Hindlimb muscle (tissue), 1 donor: ENCODE measurements at places on chromosomes 5 and 9.

- DNase-seq = no peak
Observed at GRCh38 chr5:95178046-95178651, 106.7 kb downstream of the MCTP1 start.

DNA sequence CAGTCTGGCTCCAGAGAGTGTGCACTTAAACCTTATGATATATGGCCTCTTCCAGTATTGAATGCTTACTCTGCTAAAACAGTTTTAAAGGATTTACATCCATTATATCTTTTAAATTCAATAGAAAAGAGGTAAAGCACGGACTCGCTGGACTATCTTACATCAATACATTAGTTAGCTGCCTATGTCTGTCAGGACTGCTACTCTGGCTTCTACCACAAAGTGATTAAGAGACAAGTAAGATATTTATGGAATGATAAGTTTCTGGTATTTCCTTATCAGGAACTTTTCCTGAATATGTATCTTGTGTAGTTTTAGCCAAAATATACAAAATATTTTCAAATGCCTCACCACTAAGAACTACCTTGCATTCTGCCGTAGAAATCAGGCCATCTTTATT is 295.1 kb downstream of the ISL1 start:
- DNase-seq = no peak

DNA sequence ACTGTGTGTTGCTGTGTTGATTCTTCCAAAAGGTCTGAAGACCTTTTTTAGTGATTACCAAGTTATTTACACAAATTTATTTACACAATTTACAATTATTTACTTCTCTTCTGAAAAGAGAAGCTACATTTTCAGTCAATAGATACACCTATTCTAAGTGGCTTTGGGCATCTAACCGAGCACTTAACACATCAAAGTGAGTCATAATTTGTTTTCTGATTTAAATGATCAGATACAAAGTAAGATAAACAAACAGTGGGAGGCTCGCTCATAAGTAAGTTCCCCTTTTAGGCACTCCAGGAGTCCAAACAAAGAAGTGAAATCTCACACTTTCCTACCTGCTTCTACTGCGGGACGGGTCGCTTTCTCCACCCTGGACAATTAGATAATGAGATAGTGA is 90.2 kb downstream of the APBA1 start:
- DNase-seq = no peak

GRCh38 chr9:127979333-127980059 is 1.3 kb downstream of the EEIG1 start:
- no peak for DNase-seq

DNA sequence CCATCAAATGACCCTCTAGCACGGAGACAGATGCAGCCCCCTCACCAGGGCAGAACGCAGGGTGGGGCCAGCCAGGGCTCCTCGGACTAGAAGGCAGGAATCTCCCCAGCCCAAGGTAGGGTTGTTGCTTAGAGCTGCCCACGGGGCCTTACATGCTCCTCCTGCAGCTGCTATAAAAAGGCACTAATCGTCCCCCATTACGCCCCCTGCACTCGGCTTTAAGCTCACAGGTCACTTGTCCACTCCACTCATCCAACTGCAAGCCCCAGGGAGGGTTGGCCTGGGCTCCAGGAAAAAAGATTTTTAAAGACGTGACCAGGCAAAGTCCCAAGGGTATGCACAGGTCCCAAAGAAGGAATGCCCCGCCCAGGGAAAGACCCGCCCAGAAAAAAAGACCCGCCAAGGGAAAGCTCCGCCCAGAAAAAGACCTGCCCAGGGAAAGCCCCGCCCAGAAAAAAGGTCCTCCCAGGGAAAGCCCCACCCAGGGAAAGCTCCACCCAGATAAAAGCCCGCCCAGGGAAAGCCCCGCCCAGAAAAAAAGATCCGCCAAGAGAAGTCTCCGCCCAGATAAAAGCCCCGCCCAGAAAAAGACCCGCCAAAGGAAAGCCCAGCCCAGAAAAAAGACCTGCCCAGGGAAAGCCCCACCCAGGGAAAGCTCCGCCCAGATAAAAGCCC is 11.1 kb downstream of the GRIN1 start:
- no peak for DNase-seq

- DNase-seq = peak; percentile 69
Observed at GRCh38 chr9:121636341-121636865, 15.0 kb upstream of the DAB2IP start.

GRCh38 chr5:16856531-16856930 is 79.6 kb downstream of the MYO10 start:
- DNase-seq = no peak

DNA sequence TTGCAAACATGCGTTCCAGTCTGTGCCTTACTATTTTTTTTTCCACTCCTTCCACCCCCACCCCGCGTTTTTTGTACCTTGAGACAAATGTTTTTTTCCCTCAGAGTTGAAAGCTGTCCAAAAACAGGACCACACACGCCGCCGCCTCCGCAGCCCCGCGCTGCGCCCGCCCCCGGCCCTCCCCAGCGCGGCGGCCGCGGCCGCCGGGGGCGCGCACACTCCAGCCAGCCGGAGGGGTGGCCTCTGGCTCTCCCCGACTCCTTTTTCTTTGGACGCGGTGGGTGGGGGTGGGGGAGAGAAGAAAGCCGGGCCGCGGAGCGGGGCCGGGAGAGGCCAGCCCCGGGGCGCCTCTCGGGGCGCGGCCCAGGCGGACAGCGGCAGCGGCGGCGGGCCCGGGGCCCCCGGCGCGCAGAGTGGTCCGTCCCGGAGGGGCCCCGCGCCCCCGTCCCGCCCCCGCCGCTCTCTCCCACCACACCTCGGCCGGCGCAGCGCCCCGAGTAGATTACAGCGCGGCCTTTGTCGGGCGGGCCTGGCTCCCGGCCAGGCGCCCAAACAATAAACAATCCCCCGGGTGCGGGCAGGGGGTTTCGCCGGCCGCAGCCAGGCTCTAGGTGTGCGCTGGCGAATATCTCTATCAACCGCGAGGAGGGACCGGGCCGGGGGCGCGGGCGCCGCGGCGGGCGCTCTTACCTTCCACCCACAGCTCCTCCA is 10.9 kb downstream of the PTCH1 start:
- peak; percentile 79 for DNase-seq

DNA sequence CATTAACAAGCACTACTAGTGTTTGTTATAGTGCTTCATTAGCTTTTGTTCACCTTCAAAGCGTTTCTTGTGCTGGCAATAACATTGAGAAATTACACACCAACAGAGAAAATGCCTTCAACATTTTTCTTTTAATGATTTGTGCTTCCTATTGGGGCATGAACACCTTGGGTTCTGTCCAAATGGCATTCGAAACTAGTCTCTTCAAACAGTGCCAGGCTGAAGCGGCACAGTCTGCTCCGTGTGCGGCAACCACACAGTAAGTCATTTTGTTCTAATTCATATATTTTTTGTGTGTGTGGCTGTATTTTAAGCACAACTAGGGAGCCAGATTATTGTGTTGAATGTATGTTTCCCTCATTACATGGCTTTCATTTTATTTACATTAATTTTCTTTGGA is 414.7 kb upstream of the SGCD start:
- DNase-seq = no peak

DNA sequence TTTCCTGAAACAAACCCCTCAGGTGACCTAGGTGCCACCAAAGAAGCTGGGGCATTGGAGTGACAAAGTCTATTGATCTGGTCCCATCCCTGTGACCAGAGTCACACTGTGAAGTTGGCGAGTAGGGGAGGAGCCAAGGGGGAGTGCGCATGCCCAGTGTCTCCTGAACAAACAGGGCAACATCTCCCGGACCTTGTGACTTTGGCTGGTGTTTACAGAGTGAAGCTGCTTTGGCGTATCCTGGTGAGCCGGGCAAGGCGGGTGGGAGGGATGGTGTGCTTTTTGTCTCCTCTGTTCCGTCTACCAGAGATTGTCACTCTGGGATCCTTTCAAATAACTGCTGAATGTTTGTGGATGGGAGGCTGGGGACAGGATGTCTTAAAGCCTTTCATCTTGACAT is 204.5 kb downstream of the HSPA4 start:
- DNase-seq = no peak

DNA sequence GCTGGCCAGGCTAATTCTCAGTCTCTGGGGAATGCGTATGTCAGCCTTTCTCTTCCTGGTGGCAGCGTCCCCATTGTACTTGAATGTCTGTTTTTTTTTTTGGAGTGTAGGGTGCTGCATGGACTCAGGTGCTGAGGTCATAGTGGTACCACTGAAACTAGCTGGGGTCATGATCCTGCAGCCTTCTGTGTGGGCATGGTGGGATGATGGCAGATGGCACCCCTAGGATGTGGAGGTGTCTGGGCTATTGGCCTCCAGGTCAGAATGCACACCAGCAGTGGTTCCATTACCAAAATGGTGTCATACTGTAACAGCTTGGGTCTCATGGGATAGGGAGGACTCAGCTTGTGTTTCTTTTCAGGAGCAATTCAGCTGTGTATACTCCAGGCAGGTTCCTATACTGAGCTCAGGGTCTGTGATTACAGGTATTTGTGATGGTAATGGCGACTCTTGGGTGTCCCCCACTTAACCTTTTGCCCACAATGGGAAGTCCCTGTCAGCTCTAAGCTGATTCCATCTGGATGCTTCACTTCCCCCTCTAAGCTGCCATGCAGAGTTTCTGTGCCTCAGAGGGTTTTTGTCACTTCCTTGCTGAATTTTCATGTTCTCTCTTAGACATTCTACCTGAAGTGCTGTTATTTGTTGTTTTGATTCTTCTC is 17.9 kb downstream of the HSD17B4 start:
- no peak for DNase-seq

GRCh38 chr9:36092509-36093215 is 43.9 kb upstream of the GLIPR2 start:
- DNase-seq = no peak

DNA sequence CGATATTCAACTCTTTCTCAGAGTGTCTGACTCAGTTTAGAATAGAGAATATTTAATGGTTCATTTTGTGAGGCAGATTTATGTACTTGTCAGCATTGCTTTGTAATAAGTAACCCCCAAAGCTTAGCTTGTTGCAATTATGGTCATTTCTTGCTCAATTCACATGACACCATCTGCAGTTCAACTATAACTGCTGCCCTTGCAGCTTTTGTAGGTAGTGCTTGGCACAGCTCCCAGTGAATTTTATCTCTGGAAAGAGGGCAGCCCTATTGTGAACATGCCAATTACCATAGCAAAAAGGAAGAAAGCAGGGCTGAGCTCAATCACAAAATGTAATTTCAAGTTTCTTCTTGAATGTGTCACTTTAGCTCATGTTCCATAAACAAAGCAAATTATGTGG is 1587.7 kb upstream of the ACO1 start:
- DNase-seq = no peak

- no peak for DNase-seq
Observed at GRCh38 chr9:69442486-69442885, 117.5 kb downstream of the ENTREP1 start.

GRCh38 chr9:36576866-36577265 is 4.2 kb downstream of the MELK start:
- DNase-seq = no peak

GRCh38 chr5:124922255-124922975 is 176.0 kb upstream of the ZNF608 start:
- no peak for DNase-seq
